ENCODE measurements at places on chromosomes 3 and 15.

- DNase-seq, result no peak
These were observed 119.2 kb upstream of the TP63 start for GRCh38 chr3:189512039-189512438.

DNA sequence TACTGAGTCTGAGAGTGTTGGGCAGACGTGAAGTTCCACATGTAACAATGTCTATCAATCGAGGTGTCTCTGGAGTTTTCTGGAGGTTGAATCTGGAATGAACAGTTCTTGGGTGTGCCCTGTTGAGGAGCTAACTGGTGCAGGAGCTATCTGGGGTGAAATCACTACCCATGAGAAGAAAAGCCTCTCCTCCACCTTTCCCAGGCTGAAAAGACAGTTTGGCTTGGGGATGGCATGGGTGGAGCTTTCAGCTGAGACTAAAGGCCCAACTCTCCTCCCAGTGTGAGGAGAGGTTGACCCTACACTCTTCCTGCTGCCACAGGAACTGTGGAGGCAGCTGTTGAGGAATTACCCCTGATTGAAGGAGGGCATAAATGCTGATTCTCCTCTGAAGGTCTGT is 54.4 kb upstream of the LRRFIP2 start:
- DNase-seq, result no peak

DNA sequence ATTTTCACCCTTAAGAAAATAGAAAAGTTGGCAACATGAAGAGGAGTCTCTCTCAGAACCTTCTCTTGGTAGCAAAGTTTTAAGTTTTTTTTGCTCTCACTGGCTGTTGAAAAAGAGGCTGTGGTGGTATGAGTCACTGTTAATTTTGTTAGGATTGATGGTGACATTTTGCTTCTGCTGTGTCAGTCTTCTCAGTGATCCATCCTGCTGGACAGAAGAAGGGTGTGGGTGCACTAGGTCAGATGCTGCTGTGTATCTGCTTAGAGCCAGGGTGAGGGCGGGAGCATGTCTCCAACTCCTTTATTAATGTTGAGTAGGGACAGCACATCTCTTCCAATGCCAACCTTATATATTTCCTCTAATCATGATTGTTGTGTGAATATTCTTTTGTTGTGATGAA is 369.5 kb downstream of the FEZF2 start:
- DNase-seq, result no peak

GRCh38 chr3:174051191-174051590 is 653.6 kb downstream of the NLGN1 start:
- DNase-seq, result no peak

DNA sequence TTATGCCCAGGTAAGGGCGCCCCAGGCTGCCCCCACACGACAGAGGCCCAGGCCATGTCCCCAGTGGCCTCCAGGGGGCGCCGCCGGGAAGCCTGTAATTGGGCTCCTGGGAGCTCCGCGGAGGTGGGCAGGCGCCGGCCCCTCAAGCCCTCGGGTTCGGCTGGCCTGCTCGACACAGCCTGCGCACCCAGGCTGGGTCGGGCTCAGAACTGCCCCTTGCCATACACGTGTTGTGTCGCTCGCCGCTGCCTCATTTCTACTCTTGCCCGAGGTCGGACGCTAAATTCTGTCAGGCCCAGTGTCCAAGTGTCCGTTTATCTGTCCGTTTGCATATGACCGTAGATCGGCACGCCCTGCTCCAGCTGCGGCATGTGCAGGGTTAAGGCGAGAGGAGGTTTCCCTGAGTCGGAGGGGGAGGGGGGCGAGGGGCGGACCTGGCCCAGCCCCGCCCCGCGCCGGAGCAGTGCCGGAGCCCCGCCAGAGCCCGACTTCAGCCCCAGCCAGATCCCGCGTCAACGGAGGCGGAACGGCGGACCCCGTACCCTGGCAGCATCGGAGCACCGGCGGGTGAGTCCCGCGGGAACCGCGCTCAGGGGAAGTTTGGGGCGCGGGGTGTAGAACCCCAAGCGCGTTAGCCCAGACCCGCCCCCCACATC is at the start of gene KLHDC8B:
KLHDC8B (plus strand) TSS at position 480 of the 656 bp plus-strand sequence. CDS start 1,172 bp downstream, outside the sequence.
- peak; percentile 73 for DNase-seq

DNA sequence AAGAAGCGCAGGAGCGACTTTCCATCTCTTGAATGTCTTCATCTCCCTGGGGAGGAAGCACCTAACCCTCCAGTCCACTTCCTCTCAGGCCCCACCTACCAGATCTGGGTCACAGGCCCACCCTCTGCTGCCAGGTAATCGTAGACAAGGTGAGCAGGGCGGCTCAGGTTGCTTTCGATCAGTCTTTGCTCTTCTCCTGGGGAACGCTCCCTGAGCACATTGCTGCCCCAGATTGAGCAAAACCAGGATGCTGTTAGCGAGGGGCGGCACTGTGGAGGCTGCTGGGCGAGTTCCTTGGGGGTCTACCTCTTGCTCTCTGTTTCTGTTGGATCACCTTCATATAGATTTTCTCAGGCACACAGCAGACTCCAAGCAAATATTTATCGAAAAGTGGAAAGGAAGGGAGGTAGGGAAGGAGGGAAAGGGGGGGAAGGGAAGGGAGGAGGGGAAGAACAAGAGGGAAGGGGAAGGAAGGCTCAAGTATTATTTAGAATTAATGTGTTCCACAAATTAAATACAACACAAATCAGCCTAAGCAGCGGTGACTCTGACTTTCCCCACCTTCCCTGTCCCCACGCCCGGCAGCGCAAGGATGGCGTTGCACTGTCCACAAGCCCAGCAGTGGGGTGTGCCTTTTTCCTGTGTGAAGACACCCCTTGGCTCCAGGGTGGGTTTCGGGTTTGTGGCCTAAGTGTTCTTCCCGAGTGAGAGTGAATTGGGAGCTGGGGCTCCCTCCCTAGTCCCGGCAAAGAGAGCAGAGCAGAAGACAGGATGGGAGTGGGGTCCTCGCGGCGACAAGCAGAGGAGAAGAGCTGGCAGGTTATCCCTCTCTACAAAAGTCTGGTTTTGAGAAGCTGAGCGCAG is 6.1 kb upstream of the PCSK6 start:
- DNase-seq, result no peak

- no peak for DNase-seq
These were observed 38.2 kb downstream of the CDIN1 start for GRCh38 chr15:36617529-36618196.

DNA sequence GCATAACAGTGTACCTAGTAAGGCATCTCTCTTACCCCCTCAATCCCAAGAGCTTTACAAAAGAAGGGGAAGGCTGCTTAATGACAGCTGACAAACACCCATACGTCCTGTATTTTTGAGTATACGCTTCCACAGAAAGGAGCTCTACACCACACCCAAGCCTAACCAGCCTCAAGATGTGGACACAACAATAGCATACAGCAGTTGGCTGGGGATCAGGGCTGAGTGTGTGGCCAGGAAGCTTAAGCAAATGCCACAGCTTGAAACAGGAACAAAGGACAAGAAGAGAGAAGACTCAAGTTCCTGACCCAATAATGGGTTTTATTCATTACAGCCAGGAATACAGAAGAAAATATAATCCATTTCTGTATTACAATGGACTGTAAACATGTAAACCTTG is 6.9 kb downstream of the HEXA start:
- DNase-seq, result no peak

GRCh38 chr3:176521531-176522175 is 675.6 kb downstream of the TBL1XR1 start:
- DNase-seq, result no peak

GRCh38 chr15:99109555-99110021 is 4.7 kb downstream of the SYNM start:
- DNase-seq, result no peak

DNA sequence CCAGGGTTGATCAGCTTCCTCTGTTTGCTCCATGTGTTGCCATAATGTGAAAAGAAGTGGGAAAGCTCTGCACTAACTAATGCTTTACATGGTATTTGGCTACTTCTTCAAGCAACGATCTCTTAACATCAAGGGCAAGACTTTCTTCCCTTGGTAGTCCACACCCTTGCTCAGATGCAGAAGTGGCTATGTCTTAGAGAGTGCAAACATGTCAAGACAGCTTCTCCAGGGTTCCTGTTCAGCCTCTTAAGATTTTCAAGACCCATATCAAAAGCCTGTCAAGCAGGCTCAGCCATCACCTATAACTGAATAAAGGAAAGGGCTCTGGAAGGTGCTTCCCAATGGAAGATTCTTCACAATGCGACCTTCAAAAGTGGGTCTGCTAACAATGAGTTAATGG is 64.8 kb upstream of the CSTA start:
- DNase-seq, result no peak

DNA sequence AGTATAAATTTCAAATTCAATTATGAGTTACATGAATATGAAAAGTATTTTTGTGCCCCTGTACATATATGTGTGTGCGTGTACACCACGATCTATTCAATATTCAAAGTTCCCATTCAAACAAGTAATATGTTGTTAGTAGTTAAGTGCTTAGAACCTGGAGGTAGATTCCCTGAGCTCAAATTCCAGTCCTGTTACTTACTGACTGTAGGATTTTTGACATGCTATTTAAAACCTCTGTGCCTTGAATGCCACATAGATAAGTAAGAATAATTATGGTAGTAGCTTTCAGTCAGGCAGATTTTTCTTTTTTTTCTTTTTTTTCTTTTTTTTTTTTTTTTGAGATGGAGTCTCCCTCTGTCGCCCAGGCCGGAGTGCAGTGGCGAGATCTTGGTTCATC is 53.3 kb upstream of the CMSS1 start:
- DNase-seq, result no peak

GRCh38 chr3:69433969-69434325 is 48.1 kb upstream of the FRMD4B start:
- peak; percentile 30 for DNase-seq

DNA sequence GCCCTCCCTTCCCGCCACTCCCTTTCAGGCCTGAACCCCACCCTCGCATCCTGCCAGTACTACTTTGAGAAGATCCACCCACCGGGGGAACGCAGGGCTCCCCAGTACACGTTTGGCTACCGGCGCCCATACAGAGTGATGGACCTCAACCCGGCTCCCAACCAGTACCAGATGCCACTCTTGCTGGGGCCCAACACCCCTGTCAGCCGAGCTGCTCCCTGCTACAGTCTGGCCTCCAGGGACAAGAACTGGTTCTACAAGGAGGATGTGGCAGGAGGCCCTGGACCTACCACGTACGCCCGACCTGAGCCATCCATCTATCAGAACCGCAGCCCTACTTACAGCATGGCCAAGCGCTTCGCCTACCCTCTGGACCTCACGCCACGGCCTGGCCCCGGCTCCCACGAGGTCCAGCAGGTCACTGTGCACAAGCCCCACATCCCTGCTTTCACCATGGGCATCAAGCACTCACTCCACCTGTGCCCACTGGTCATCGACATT is 14.4 kb upstream of the CSPG4 start:
- DNase-seq, result no peak

DNA sequence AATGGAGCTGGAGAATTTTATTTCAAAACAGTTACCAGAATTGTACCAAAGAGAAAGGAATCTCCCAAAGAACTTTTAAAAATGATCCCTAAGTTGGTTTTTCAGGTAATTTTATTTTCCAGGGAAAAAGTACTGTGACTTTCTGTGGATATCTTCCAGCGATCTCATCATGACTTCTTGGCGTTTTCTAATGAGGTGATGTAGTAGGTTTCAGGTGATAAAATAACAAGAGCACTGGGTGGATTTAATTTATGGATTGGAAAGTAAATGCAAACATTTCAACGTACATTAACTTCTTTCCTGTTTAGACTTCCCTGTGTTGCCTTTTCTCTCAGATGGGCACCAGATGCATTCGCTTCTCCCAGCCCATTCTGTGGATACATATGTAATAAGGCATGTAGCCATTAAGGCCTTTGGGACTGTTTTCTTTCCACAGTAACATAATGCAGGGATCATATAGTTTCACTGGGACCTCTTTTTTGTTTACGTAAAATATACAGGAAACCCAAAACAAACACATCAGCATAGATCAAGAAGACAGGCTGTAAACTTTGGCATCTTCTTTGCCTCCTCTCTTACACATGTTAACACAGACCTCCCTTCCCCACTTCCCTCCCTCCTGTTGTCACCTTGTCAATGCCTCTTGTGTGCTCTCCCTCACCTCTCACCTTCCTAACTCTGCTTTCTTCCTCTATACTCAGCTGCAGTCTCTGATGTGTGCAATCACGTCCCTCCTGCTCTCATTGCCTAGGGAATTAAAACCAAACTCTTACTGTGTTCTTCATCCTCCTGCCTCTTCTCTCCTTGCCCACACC is 13.0 kb downstream of the PHLDB2 start:
- no peak for DNase-seq

DNA sequence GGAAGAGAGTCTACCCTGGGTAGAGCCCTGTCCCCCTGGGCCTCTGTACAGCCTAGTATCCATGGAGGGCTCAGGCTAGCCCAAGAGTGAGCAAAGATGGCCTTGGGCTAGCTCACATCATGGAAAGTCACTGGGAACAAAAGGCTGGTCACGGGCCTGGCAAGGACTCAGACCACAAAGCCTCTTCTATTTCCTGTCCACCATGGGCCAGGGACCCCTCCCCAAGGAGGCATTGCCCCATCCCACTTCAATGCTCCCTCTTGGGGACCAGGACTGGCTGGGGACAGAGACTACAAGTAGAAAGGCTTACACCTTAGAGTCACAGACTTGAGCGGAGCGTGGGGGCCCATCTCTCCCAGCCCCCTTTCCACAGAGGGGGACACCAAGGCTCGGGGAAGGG is 16.9 kb downstream of the DUSP7 start:
- DNase-seq, result no peak

GRCh38 chr15:24857763-24858162 is 97.0 kb upstream of the SNRPN start:
- DNase-seq, result no peak

GRCh38 chr3:180973543-180973942 is 16.0 kb downstream of the DNAJC19 start:
- DNase-seq, result no peak

DNA sequence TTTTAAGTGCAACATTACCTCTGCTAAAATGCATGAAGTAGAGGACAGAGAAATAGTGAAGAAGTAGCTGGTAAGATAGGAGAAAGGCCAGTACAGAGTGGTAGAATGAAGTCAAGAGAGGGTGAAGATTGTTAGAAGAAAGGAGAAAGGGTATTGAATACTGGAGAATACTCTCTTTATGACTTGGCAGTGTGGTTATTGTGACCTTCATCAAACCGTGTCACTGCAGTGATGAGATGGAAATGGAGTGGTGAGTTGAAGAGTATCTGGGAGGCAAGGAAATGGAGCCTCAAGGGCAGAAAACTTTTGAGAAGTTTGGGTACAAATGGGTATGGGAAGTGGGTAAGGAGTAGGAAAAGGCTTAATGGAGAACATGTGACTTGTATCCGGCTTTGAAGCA is 24.7 kb downstream of the MINDY2 start:
- no peak for DNase-seq

GRCh38 chr15:77285057-77285997 is 134.6 kb downstream of the PEAK1 start:
- DNase-seq, result no peak

All from A549 (cell line).